ENCODE measurements at places on chromosomes 12 and 14. TPM values are rescaled to one million over a fixed set of nuclear protein-coding genes. Genes with fewer than 3 reads are reported as not detected.
A peak's percentile ranks its signal among the peaks of the same experiment; 100 is the strongest.

GRCh38 chr14:99260116-99260515, 11.9 kb downstream of the BCL11B start:
- no peak for DNase-seq

GRCh38 chr14:65933400-65934069, 521.0 kb downstream of the FUT8 start:
- no peak for DNase-seq

GRCh38 chr14:24895243-24895583, 154.7 kb downstream of the STXBP6 start:
- no peak for DNase-seq

- no peak for DNase-seq
Measured at GRCh38 chr12:128852885-128853599, at the start of gene GLT1D1. TSS of gene GLT1D1 (plus strand) at chr12:128853478. CDS start at chr12:128853582, 104 bp downstream.

DNA sequence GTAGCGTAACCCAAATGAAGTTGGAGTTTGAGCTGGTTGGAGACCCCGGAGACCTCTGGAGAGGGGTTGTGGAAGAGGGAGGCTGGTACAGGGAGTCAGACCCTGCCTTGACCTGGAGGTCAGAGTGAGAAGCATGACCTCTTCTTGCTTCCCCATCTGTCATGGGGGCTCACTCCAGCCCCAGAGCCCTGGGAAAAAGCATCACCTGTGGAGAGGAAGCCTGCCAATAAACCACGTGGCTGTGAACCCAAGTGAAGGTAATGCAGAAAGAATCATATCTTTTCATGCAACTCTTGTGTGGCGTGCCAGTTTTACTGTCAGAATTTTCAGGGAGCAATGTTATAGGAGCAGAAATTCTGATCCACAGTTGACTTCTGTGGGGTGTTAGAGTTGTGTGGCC, 178.5 kb upstream of the PRICKLE1 start:
- no peak for DNase-seq

DNA sequence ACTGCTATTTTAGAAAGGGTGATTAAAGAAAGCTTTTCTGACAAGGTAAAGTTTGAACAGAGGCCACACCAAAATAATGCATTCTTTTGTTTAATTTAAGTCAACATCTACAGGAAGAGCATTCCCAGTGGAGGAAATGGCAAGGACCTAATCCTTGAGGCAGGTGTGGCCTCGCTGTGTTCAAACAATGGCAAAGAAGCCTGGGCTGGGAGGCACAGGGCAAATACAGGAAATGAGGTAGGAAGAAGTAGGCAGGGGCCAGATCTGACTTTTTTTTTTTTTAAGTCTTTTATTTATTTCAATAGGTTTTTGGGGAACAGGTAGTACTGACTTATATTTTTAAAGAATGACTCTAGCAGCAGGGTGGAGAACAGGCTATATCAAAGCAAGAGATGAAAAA, 53.5 kb downstream of the ARMH4 start:
- peak; percentile 58 for DNase-seq

DNA sequence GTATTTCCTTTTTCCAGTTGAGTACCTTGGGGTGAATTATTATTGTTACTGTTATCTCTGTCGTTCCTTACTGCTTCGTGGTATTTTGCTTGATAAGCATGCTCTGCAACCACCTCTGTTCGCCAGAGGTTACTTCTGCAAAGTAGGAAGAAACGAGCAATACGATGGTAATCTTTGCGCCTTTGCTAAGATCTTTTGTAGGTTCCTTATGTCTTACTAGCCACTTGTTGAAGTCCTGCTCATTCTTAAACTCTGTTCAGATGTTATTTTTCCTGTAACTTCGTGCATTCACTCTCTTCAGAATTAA, 729 bp upstream of the M6PR start:
- no peak for DNase-seq

- DNase-seq: no peak
Measured at GRCh38 chr12:106956048-106956578, 406 bp downstream of the TMEM263 start.

DNA sequence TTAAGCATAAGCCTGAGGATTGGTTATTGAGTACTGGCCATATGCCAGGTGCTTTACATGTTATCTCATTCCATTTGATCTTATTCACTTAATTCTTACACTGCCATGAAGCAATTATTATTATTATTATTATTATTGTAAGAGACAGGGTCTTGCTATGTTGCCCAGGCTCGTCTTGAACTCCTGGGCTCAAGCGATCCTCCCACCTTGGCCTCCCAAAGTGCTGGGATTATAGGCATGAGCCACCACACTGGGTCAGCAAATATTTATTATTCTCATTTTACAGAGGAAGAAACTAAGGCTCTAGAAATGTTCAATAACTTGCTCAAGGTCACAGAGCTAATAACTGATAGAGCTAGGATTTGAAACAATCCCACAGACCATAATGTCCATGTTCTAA, 14.8 kb downstream of the LIMA1 start:
- no peak for DNase-seq

DNA sequence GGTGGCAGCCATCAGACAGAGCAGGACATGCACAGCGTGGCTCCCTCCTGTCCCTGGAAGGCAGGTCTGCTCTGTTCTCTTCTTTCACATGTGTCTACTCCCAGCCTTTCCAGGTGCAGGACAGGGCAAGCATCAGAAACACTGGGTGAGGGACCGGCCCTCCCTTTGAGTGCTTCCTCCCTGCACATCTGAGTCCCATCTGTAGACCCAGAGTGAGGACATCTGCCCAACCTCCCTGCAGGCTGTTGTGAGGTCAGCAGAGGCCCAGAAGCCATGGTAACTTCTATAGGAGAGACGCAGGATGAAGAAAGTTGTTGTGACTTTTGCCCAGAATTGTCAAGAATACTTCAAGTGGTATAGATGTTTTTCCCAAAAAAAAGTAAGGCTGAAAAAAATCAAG, 282.7 kb downstream of the CACNA1C start:
- DNase-seq: peak; percentile 17

DNA sequence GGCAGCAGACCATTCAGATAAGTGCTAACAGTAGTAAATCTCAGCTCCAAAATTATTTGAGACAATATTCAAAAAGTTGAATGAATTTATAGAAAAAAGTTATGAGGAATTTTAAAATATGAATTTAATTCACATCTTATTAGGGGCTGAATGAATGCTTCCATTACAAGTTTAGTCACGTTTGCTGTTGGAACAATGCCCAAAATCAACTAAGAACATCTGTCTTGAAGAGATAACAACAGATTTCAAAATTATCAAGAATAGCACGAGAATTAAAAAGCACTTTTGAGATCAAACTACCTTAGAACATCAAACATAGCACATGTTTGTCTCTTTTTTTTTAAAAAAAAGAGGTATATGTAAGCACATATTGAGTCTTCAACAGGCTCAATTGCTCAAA, 115.4 kb upstream of the PPFIA2 start:
- DNase-seq: no peak

- DNase-seq: no peak
Measured at GRCh38 chr12:16884056-16884455, 278.1 kb upstream of the LMO3 start.

Gene NR4A1
- total RNA-seq: 0.77 TPM

DNA sequence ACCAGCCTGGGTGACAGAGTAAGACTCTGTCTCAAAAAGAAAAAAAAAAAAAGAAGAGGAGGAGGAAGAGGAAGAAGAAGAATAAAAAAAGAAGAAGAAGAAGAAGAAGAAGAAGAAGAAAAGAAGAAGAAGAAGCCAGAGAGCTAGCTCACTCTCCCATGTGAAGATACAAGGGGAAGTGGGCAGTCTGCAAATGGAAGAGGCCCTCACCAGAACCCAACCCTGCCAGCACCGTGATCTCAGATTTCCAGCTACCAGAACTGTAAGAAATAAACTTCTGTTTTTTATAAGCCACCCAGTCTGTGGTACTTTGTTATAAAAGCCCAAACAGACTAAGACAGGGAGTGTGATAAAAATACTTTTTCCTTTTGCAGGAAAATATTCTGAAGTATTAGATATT, 130.7 kb downstream of the ETNK1 start:
- no peak for DNase-seq

Gene MYF5
- total RNA-seq: not detected

GRCh38 chr12:19462406-19462805, 23.1 kb downstream of the AEBP2 start:
- no peak for DNase-seq

DNA sequence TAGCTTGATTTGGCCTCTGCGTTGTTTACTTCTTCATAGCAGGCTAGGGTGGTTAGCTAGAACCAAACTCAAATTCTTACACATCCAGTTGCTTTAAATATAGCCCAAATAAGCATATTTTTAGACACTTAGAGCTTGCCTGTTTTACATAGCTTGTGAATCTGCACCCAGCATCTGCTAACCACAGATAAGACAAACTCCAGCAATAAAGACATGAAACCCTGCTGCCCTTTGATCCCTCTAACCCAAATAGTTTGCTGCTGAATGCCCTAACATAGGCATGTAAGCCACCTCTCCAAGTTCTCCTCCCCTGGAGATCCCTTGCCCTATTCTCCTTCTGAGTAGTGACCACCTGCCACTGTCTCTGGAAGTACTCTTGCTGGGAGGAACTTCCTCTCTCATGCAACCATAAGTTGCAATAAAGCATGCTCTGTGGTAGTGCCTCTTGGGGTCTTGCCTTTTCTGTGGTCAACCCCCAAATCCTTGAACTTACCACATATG, 185.6 kb downstream of the TMEM117 start:
- DNase-seq: no peak

GRCh38 chr14:93977790-93978581, 1.6 kb upstream of the ASB2 start:
- DNase-seq: no peak

DNA sequence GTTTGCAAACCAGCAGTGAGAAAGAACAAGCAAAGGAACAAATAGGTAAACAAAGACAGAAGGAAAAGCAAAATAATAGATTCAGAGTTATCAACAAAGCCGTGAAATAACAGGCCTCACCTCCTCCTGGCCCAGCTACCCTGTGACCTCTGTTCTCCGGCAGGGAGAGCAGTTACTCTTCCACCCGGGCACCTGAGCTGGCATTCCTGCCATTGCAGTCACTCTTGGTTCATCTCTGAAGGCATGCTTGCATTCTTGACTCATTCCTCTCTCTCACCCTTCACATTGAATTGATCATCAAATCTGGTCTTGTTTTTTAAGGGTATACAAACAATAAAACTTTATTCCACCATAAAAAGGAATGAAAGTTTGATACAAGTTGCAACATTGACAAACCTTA, 95.1 kb downstream of the TTC8 start:
- DNase-seq: no peak

- peak; percentile 7 for DNase-seq
Measured at GRCh38 chr12:28191051-28192048, 1.1 kb downstream of the CCDC91 start.

Gene GPRC5D
- not detected for total RNA-seq

DNA sequence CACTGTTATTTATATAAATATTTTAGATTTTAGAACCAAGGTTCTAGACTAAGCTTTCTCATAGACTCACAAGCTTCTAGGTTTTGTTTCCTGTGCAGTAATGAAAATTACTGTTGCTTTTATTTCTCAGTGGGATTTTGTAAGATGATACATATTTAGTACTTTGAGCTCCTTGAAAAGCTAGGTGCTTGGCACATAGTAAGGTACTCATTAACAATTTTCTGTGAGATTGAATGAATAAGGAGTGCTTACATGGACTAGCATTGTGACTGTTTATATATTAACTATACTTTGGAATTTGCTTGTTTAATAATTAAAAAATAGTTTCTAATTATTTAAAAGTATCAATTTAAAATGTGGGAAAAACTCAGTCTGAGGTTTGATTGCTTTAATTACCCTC, 85.7 kb downstream of the MIA2 start:
- no peak for DNase-seq

DNA sequence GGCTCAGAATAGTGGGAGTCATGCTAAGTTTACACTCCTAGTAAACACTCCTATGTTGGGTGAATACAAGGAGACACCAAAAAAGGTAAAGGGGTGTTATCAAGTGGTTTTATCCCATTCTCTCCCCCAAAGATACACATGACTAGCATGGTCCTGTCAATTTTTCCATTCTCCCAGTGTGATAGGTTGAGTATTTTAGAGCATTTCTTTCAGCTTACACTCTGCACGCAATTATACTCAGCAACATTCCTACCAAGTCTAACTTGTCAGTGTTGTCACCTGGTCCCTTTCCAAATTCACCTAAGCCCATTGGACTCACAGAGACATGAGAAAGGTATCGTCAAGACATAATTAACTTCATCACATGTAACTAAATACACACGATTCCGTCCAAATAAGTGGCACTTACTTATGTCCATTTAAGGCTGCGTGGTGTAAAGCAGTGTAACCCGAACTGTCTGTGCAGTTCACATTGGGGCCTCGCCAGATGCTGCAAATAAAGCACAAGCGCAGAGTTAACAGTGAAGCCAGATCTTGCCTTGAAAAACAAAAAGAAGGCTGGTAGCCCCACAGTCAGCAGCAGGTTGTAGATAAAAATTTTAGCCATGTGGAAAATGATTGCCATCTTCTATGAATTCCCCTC, 159.7 kb downstream of the ANKS1B start:
- DNase-seq: no peak

Gene TAS2R14
- 1.0 TPM for total RNA-seq

Gene KRT3
- total RNA-seq: not detected

Gene AVPR1A
- not detected for total RNA-seq

GRCh38 chr14:58280954-58281787, 17.2 kb upstream of the ARID4A start:
- peak; percentile 93 for DNase-seq

Gene KRT83
- total RNA-seq: not detected

DNA sequence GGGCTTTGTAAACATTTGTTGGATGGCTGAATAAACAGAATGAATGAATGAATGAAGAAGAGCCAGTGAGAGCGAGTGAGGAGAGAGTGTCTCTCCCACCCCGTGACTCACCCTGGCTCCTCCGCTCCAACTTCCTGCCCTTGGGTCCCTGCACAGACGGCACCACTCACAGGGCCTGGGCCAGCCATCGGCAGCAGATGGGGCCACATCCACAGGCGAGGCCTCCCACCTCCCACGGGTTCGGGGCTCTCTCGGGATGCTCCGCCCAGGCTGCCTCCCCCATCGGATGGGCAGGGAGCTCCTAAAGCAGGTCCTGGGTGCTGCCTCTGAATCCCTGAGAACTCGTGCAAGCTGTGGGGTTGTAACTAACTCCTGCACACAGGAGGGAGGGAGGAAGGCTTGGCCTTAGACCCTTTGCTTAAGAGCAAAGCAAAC, 41.3 kb downstream of the CCNK start:
- DNase-seq: no peak

- no peak for DNase-seq
Measured at GRCh38 chr14:60544659-60545058, 35.7 kb downstream of the SIX6 start.

- no peak for DNase-seq
Measured at GRCh38 chr14:22838631-22839041, 2.3 kb downstream of the MMP14 start.

DNA sequence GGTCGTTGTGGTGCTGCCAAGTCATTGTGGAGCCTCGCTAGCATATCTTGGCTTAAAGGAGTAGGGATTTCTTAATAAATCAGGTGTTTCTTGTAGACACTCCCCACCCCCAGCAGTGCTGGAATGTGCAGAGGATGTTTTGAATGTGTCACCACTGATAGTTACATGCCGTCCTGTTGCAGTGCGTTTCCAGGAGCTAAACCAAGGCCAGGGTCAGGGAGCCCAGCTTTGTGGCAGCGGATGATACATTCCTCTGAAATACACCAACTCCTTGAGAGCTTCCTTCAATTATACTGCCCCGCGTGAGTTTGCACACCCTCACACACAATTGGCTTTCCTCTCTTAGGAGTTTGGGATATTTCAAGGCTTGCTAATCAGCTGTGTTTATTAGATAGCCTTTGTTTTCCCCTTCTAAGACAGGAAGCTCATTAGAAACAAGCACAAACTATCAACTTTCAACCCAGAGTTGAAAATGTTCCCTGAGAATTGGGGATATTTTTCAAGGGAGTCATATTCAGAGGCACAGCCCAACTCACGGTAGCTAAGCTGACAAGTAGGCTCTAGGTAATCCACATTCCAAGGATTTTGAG, 154.9 kb downstream of the C12orf75 start:
- DNase-seq: peak; percentile 45
